ENCODE measurements at places on chromosomes 4 and X.

DNA sequence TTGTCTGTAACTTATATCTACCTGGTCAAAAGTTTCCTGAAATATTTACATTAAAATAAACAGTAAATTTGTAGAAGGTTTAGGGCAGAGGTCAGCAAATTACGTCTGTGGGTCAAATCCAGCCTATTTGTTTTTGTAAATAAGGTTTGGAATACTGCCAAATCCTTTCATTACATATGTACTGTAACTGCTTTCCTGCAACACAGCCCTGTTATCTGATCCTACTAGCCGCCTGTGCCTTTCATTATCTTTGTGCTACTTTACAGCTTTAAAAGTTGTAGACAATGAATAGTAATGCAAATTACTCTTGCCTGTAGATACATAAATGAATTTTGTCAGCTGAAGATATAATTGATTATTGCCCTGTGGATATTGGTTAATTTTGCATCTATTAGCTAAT, 369.6 kb upstream of the SLC7A11 start:
- no peak for DNase-seq

- DNase-seq: no peak
Measured at GRCh38 chrX:13387666-13388494, 68.0 kb upstream of the ATXN3L start.

DNA sequence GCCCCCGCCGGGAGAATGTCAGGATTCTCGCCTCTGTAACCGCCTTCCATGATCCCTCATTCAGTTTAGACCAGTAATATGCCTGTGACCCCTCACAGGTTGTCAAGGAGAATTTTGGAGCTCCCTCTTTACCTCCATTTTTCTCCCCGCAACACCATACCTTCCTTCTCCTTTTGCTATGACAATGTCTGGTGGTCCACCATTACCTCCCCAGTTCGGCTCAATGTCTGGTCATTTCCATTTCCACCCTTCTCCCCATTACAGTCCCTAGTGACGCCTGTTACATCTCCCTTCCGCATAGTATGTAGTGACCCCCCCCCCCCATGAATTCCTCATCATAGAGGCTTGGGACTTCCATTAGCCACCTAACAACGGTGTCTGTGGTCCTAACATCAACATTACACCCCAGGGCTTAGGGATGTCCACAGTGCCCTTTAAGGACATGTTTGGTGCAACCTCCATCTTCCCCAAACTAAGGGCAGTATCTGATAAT, 700 bp downstream of the ARAF start:
- DNase-seq: no peak

GRCh38 chr4:110641218-110641617, 18.3 kb upstream of the PITX2 start:
- DNase-seq: peak; percentile 44

- no peak for DNase-seq
Measured at GRCh38 chr4:117096462-117096861, 11.1 kb upstream of the TRAM1L1 start.

- DNase-seq: no peak
Measured at GRCh38 chr4:88643932-88644331, 51.7 kb downstream of the HERC3 start.

- DNase-seq: no peak
Measured at GRCh38 chr4:3021627-3022026, 52.7 kb downstream of the HTT-AS start.

DNA sequence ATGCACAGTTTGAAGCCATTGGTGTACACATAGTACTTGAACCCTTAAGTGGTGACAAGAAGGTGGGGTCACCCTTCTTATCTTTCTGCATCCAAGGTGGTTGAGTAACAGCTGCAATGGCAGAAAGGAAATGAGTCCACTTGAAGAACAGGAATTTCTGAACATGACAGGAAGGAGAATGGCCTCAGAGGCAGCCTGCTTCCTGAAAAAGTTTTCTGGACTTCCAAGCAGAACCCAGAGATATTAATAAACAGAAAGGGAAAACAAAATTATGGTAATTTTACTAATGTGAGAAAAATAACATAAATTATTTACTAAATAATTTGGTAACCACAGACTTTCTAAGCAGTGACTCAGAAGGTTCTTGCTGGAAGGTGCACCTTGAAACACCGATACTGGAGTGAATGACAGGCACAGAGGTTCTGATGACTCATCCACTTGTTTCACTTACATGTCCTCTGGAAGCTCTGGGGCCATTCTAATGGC, 119.9 kb upstream of the HS3ST1 start:
- DNase-seq: no peak

GRCh38 chr4:108337923-108338322, 169.2 kb upstream of the LEF1 start:
- no peak for DNase-seq

GRCh38 chrX:153889123-153889522, 3.1 kb upstream of the L1CAM start:
- no peak for DNase-seq

DNA sequence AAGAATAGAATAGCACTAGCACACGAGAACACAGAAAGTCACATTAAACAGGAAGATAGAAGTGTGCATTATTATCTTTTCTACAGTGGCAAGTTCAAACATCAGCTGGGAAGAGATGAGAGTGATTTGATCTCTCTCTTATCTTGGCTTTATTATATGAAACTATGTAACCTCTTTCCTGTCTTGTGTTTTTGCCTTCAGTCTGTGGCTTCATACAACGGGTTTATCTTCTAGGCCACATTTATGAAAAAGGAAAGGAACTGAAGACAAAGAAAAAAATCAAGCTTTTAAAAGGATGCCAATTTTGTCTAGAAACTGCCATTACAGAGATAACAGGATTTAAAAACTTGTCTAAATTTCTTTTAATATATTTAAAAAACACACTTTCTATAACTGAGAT, 983.6 kb downstream of the RPA4 start:
- DNase-seq: no peak

GRCh38 chr4:124234771-124235170, 477.8 kb downstream of the ANKRD50 start:
- DNase-seq: peak; percentile 15

GRCh38 chr4:106329041-106329618, 12.8 kb downstream of the AIMP1 start:
- peak; percentile 38 for DNase-seq

DNA sequence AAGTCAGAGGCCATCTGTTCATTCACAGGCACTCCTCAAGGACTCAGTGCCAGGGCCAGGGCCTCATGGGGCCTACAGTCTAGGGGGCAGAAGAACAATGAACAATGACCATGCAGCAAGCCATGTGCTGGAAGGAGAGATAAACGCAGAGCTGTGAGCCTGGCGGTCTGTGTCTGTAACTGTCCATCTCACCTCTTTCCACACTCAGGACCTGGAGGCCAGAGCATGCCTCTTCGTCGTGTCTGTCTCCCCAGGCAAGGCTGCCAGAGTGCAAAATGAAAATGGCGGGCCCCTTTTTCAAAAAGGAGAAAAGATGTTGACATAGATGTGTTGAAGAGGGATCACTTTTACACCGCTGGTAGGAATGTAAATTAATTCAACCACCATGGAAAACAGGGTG, 78.5 kb downstream of the MSX1 start:
- no peak for DNase-seq

DNA sequence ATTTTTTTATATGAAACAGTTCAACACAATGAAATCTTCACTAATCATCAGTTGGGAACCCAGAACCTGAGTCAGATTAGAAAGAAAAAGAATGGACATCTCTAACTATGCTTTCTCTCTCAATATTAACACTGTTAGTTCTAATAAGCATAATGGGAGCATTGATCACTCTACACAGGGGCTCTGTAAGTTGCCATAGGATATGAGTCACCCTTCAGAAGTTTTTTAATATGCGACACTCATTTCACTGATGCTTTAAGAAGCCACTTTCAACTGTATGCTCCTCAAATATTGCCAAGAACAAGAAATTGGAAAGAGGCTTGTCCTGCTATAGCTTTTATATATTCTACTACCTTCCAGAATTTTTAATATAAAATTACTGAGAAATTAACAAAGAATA, 187.0 kb downstream of the AASDH start:
- no peak for DNase-seq

GRCh38 chrX:134821370-134821769, 163.1 kb upstream of the PLAC1 start:
- DNase-seq: no peak

DNA sequence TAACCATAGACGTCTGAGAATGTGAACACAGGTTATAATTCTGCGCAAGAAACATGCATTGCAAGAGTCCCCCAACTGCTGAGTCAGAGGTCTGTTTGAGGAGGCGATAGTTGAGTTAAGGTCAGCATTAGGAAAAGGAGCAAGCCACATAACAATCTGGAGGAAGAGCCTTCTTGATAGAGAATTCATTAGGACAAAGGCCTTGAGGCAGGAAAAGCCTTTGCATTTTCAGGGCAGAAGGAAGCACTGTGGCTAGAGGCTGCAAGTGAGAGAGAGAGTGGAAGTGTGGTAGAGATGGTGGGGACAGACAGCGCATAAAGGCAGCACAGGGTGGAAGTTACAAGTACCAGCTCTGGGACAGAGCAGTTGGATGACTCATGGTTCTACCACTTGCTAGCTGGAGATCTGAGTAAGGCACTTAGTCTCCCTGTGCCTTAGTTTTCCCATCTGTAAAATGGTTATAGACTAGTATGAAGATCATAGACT, 125.8 kb upstream of the LNX1 start:
- DNase-seq: no peak

- DNase-seq: peak; percentile 17
Measured at GRCh38 chr4:145934434-145935047, 4.1 kb downstream of the ZNF827 start.

GRCh38 chrX:111337067-111337637, 66.9 kb upstream of the CAPN6 start:
- DNase-seq: no peak

DNA sequence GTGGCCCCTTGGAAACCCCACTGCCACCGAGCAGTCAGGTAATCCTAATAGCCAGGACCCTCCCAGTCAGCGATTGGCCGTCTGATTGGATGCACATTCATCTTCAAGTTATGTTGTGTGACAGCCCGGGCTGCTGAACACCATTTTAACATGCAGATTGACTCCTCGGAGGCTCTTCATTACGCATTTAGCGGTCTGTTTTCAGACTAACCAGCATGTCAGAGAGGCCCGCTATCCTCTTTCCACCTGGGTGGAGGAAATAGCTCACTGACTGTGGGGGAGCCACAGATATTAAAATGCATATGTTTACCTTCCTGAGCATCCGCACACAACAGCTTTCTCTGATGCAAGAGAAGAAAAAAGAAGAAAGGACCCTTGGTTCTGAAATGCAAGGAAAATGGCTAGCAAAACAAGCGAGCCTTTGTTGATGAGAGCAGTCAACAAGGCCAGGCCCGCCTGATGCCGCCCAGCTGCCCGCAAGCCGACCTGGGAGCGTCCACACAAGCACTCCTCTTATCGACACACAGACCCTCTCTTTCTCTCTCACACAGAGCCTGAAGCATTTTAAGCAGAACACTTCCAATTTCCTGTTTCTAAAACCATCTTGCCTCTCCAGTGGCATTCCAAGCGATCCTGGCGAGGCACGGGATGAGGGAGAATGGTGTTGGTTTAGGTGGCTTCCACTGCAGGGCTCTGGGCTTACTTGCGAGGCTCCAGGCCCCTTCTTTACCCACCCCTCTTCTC, 118.3 kb downstream of the MGST2 start:
- peak; percentile 59 for DNase-seq

Data from tongue (tissue), 3 donors.